ENCODE measurements at places on chromosomes 1 and 21.

GRCh38 chr1:64733581-64734286 lies 11.1 kb upstream of the RAVER2 start:
- no peak for DNase-seq

- DNase-seq, result no peak
Observed at GRCh38 chr1:174352117-174352516, 95.6 kb upstream of the GPR52 start.

- no peak for DNase-seq
Observed at GRCh38 chr1:15181564-15181963, 28.0 kb downstream of the TMEM51 start.

GRCh38 chr1:116130356-116130755 lies 19.2 kb downstream of the MAB21L3 start:
- no peak for DNase-seq

- peak; percentile 12 for DNase-seq
Observed at GRCh38 chr1:216310776-216311175, 112.5 kb downstream of the USH2A start.

DNA sequence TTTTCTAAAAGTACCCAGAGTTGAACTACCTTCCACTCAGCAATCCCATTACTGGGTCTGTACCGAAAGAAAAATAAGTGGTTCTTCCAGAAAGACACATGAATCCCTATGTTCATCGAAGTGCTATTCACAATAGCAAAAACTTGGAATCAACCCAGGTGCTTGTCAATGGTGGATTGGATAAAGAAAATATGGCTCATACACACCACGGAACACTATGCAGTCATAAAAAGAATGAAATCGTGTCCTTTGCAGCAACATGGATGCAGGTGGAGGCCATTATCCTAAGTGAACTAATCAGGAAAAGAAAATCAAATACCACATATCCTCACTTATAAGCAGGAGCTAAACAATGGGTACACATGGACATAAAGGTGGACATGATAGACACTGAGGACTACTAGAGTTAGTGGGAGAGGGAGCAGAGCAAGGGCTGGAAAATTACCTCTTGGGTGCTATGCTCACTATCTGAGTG lies 32.9 kb upstream of the JUN start:
- no peak for DNase-seq

DNA sequence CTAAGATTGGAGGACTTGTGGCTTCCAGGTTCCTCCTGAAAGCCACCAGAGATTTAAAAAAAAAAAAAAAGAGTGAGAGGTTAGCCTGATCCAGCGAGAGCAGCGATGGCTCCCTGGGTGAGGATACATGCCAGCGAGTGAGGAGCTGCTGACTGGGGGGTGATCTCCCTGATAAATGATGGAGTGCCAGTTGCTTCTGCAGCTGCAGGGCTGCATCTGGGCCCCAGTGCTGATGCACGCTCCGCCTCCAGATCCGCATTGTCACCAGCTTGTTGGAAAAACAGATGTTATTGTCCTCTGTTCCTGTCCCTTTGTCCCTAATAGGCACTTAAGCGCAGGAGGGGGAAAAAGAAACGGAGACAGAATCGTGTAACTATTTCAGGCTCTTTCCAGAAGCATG lies 28.6 kb downstream of the UBIAD1 start:
- DNase-seq, result no peak

DNA sequence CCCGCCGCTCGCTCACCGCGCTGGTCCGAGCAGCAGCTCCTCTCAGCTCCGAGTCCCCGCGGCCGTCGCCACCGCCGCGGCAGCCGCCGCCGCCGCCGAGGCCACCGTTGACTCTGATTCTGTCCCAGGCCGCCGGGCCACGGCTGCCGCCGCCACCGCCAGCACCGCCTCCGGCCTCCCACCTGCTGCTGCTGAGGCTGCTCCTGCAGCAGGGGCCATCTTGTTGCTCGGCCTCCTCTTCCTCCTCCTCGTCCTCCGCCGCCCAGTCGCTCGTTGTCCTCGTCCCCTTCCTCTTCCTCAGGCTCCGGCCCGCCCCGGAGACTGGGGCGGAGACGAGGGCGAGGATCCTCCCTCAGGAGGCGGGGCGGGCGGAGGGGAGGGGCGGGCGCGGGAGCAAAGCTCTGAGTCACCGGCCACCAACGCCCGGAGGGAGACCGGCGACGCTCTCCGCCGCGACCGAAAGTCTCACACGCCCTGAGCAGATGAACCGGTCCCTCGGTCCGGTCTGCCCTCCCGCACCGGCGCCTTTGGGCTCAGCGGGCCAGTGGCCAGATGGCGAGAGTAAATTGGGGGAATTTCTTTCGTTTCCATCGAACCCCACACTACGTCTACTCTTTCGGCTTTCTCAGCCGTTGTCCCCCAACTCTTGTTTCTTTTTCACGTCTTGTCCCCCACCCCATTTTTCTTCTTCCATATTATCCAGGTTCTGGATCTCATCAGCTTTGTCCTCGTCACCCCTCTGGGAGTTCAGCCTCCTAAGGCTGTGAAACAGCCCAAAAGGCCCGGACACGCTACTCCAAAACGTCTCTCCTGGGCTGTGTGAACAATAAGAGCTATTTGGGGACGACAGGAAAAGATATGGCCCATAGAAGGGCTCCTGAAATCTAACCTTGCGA lies at the start of gene RC3H1:
Gene RC3H1 (minus strand): TSS at position 278 of the 896 bp plus-strand sequence. CDS start 29,372 bp downstream, outside the sequence.
- DNase-seq, result peak; percentile 93

DNA sequence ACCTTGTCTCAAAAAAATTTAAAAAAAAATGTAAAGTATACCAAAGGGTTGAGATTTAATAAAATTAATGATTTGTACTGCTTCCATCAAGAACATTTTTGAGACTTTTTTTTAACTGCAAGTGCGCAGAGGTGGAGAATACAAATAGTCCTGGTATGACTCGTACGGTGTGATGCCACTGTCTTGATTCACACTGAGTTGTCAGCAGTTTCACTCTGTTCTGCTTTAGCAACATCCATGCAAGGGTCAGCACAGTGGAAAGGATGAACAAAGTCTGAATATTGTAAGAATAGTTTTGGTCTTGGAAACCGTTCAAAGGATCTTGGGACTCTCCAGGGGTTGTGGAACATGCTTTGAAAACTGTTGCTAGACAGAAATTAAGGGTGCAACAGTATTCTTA lies 40.2 kb downstream of the EXO1 start:
- no peak for DNase-seq

DNA sequence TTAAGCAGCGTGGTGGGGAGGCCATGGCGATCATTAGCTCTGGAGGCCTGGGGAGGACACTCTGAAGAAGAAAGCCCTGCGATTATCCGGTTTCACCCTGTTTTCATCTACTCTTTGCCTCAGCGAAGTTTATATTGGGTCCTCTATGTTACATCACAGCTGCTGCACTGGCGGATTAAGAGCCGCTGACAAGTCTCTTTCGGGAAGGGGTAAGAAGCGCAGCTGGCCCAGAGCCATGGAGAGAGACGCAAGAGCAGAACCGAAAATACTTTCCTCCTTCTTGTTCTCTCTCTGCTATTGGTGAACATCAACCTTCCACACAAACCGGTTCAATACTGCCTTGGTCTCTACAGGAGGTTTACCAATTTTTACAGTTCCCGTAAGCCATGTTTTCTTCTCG lies 291.5 kb downstream of the FAM72C start:
- no peak for DNase-seq

DNA sequence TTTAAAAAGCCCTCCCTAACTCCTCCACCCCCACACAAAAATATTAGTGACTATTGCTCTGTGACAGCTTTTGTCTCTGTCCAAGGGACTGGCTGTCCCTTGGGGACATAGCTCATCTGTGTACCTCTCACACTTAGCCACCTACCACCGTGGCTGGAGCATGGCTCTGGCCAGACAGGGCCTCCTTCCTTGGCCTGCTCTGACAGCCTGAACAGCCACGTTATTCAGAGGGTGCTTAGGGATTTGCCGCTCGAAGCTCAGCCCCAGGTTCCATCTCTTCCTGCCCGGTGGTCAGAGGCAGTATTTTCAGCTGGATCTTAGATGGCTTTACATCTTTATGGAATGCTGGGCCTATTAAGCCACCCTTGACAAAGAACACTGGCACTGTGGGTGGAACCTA lies 6.1 kb upstream of the CELSR2 start:
- DNase-seq, result no peak

DNA sequence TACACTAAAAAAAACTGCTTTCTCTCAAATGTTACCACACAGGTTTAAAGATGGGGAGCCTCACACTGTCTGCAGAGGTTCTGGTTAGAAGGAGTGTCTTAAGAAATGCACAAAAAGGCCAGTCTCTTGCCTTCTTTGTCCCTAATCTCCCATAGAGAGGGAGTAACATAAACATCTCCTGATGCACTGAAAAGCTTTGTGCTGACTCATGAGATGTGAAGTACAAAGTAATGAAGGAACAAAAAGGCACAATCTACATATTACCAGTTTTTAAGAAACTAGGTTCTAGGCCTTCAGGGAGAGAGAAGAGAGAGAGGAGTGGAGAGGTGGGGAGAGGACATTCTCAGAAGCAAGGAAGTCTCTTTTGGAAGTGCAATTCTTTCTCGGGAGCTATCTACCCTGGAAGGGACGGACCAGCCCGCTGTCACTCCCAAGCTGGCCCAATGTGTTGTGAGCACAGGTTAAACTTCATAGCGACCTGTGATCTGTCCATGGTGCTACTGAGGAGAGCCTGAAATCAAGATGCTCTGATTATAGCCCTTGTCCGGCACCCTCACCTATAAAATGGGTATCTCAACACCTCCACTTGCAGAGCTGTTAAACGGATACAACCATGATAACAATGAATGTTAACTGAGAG lies 458.1 kb downstream of the DISC1 start:
- no peak for DNase-seq

- DNase-seq, result no peak
Observed at GRCh38 chr1:158806916-158807536, 24.1 kb upstream of the MNDA start.

DNA sequence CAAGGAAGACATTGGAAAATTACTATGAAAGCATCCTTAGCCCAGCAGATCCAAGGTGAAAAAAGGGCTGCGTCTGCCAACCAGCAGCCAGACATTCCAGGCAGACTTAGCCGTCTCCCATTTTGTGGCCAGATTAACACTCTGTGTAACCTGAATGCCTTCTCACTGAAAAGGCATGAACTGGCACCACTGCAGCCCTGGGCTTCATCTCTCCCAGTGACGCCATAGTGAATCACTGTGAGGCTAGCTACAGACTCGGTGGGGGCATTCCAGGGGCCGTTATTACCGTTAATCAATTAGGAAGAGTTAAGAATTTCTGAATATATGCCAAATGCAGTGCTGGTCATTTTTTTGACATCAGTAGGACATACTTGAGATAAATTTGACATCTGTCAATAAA lies 627.4 kb downstream of the LMO4 start:
- no peak for DNase-seq

DNA sequence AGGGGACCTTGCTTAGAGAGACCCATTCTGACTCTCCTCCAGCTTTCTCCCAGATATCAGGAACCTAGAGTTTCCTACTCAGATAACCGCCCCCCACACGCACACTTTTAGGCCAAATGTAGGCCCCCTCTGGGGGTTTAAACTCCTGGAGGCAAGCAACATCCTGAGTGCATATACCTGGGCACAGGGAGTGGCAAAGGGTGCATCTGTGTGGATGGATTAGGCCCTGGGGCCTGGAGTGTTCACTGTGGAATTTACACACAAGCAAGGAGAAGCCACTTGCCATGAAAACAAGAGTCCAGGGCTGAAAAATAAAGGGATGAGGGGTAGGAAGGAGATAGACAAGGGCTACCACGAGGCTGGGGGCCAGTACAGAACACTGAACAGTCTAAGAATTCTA lies 343.1 kb downstream of the NTNG1 start:
- no peak for DNase-seq

- DNase-seq, result no peak
Observed at GRCh38 chr1:913491-914130, 10.1 kb upstream of the SAMD11 start.

DNA sequence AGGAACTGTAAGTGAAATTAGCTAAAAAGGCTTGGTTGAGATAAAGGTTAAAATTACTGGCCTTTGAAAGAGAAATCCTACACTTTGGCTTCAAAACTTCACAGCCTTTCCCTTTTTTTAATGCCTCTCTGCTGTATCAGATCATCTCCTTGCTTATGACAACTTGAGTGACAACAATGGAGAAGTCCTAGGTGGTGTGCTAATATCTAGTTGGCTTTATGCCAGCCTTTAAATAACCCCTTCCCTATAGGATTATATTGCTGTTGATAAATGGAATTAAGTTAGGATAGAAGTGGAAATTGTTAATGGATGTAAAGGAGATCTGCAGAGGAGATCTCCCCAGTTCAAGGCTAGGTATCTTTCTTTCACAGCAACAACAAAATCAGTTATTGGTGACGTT lies 130.2 kb upstream of the ATP1B1 start:
- no peak for DNase-seq

- no peak for DNase-seq
Observed at GRCh38 chr1:39892601-39893595, 8.8 kb downstream of the MYCL start.

DNA sequence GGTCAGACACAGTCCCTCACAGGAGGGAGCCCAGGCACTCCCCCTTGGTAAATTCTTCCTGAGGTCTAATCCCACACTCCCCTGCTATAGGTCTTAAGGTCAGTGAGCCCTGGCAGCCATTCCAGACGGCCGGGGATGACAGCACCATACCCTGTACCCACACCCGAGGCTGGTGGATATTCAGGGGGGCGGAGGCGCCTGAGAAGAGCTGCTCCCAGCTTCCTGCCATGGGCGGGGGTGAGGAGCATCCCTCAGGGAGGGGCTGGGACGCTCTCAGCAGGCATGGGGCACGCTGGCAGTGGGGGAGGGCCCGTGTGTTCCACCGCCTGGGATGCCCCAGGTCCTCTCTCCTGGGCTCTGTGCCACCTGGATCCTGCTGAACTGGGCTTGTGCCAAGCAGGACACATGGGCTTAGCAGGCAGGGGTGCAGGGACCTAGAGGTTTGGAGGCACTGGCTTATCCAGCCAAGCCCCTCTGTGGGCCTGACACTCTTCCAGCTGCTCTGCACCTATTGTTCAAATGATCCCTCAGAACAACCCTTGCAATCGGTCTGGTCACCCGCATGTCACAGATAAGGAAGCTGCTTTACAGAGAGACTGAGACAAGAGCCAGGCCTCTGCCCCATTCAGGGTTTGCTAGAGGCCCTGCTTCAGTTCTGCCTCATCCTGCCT lies 5.7 kb upstream of the ADGRB2 start:
- no peak for DNase-seq

GRCh38 chr1:11559591-11559970 lies 80.6 kb downstream of the DISP3 start:
- DNase-seq, result no peak

- no peak for DNase-seq
Observed at GRCh38 chr1:147598621-147599361, 57.5 kb downstream of the BCL9 start.

- no peak for DNase-seq
Observed at GRCh38 chr1:36942148-36942547, 92.2 kb downstream of the GRIK3 start.

- no peak for DNase-seq
Observed at GRCh38 chr1:55781944-55782482, 566.8 kb upstream of the USP24 start.

Data from B cell (primary cell).